ENCODE measurements at places on chromosomes 6 and 20.

DNA sequence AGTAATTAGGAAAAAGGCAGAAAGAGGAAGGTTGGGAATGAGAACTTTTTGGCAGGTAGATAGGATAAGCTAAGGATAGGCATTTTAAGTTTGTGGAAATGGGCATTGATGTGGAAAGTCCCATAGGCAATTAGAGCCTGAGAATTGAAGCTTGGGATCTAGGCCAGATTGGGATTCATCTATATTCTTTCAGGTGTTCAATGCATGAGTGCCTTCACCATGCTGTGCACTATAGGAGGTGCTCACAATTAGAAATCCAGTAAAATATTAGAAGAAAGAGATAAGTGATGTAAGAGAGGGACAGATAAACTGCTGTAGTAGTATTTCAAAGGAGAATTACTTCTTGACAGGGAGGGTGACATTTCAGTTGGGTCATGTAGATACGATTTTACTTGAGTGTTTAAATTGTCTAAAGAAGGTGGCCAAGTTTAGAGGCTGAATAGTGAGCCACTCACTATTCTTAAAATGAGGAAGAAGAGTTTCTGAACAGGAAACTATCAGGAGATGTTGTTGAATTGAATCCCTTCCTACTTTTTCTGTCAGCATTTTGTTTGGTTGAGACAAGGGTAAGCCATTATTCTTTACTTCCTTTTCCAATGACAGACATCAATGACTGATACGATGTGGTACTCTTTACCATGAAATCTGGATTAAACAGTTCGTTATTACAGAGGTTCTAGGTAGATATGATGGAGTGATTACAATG lies 31.0 kb upstream of the CTAGE9 start:
- no peak for DNase-seq

DNA sequence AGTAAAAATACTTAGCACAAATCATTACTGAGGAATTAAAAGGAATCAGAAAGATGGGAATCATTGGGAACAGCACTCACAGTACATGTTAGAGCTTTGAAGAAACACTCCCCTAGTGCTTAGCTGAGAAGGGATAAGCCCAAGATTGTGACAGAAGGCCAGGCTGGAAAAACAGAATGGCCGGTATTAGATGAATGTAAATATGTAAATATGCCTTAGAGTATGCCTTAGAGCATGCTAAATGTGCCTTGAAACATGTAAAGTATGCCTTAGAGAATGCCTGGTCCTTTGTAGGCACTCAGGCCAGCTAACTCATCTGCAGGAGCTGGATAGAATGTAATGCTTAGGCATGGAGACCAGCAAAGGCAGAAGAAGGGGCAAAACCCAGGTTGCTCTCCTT lies 10.6 kb upstream of the TENT5A start:
- no peak for DNase-seq

DNA sequence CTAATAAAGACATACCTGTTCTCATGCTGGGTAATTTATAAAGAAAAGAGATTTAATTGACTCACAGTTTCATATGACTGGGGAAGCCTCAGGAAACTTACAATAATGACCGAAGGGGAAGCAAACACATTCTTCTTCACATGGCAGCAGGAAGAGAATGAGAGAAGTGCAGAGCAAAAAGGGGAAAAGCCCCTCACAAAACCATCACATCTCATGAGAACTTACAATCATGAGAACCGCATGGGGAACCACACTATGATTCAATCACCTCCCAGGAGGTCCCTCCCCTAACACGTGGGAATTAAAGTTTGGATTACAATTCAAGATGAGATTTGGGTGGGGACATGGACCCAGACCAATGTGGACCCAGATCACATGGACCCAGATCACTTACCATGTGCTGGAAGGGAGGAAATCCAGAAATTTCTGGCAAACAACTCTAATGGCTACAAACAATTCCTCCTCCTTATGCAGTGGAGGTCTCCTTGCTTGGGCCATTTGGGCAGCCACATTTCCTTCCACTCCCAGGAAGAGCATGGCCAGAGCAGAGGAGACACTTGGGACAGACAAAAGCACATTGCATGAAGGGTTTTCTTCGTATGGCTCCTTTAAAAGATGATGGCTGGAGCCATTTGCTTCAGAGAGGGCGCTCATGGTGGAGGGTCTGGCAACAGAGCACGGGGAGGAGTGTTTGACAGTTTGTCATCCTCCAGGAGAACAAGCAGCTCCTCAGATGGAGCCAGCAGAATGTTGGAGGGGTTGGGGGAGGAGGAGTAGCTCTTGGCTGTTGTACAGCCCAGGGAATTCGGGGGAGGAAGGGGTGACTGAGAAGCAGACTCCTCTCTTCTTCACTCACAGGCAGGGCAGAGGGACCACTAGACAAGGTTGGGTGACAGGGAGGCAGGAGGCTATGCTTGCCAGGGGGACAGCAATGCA lies 30.4 kb downstream of the SERPINB9 start:
- DNase-seq: no peak

GRCh38 chr20:33926425-33926824 lies 67.3 kb upstream of the RALY start:
- no peak for DNase-seq

- no peak for DNase-seq
These were observed 23.4 kb downstream of the MGME1 start for GRCh38 chr20:17992224-17992637.

GRCh38 chr20:49028684-49029083 lies 17.4 kb upstream of the CSE1L start:
- no peak for DNase-seq

DNA sequence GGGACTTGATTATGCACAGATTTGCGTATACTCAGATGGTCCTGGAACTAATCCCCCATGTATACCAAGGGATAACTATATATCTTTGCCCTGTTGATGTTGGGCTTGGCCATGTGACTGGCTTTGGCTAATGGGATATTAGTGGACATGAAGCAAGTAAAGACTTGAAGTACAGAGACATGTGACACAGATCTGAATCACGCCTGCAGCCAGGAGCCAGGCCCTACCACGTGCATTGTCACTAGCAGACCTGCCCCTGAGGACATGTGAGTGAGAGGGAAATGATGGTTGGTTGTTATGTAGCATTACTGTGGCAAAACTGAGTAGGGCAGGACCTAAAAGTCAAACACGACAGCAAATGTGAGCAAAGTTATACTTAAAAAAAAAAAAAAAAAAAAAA lies 155.7 kb downstream of the AKAP7 start:
- no peak for DNase-seq

GRCh38 chr6:71376830-71377229 lies 88.2 kb downstream of the OGFRL1 start:
- no peak for DNase-seq

DNA sequence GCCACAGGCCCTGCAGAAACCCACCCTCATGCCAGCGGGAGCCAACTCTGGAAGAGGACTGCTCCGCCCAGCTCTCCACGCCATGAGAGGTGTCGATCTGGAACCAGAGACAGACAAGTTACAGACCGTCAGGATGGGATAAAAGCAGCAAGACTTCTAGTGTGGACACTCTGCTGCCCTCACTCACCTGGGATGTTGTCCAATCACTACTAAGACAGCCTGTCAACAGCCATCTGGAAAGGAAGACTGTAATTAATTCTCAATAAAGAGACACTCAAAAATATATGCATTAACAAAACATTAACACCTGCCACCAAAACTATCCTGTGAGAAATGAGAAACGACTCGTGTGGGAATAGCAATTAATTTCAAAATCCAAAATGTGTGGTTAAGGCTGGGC lies 28.3 kb downstream of the SLC2A4RG start:
- DNase-seq: no peak

GRCh38 chr6:33739571-33739970 lies 7.1 kb downstream of the IP6K3 start:
- DNase-seq: no peak

DNA sequence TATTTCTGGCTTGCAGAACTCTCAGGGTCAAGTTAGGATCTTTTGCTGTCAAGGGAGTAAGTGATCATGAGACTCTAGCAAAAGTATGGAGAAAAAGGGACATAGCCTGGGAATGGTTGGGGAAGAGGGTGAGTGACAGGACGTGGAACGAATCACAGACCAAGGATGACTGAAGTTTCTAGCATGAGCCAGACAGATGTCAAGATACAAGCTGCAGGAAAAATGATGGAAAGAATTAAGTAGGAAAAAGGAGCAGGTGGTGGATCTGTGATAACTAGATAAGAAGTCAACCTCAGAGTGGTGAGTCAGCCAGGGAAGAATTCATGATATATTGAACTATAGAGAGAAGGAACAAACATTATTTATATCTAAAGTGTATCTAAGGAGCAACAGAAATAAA lies 159.8 kb upstream of the SYNDIG1 start:
- no peak for DNase-seq

DNA sequence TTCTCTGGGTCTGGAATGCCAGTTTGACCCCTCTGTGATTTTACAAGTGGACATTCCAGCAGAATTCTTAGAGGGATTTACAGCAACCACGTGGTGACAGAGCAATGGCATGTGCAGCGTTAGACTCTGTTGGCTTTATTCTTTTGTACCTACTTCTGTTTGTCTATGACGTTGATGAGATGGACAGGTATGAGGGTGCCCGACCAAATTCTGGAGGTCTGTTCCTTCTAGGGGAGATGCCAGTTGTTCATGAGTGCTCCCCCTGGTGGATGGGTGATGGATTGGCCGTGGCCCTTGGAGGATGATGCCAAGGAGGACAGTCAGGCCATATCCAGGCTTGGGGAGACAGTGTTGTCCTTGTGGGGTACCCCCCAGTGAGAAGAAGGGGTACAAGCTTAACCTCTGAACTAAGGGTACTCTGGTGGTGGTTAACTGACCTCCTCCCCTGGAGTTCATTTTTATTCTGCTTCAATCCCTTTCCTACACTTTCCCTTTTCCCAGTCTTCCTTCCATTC lies 198.6 kb downstream of the DTNBP1 start:
- peak; percentile 65 for DNase-seq

DNA sequence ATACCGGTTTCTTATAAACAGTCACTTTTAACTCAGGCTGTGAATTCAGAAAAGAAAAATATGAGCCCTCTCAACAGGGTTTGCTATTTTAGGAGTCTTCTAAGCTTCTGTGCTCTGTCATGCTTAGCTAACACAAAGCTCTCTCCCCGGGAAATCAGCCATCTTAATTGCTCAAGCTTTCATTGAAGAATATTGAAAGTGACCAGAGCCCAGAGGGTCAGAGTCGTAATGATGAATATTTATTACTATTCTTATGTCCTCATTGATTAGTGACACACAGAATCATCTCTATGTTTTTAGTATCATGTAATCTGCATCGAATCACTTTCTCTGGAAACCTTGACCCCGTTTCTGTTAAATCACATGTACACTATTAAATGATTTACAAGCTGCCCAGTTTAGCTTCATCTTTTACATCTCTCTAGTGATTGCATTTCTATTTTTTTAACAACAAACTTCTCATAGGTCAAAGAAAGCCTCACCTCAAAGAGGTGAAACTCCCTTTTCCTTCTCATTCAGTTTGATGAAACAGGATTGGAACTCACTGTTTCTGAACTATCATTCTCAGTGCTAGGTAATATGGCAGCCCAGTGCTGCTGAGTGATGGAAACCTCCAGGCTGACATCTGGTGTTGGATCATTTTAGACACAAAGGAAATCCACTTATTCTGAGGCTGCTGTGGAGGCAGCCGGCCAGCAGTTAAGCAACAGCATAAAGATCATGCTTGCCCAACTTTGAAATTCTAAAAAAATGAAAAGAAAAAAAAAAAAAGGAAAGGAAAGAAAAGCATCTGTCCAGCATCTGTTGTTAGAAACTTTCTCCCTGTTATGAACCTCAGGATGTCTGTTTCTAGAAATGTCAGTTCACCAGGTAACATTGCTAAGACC lies 96.3 kb downstream of the RFPL4B start:
- DNase-seq: no peak

DNA sequence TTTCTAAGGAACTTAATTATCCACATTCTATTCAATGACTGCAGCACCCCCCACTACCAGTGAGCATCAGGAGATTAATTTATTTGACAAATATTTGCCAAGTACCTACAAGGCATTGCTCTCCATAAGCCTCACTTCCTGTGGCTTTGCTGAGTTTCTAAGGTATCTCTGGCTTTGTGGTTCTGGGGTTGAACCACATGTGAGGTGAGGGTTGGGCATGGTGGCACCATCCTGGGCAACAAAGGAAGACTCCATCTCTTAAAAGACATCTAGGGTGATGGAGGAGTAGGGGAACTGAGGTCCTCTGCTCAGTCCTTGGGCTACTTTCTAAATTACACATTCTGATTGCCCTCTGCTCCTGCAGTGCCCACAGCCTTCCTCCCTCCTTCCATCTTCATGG lies 25.5 kb upstream of the WFDC2 start:
- DNase-seq: peak; percentile 35

GRCh38 chr20:29744071-29744470 lies 1513.4 kb upstream of the DEFB115 start:
- DNase-seq: no peak

DNA sequence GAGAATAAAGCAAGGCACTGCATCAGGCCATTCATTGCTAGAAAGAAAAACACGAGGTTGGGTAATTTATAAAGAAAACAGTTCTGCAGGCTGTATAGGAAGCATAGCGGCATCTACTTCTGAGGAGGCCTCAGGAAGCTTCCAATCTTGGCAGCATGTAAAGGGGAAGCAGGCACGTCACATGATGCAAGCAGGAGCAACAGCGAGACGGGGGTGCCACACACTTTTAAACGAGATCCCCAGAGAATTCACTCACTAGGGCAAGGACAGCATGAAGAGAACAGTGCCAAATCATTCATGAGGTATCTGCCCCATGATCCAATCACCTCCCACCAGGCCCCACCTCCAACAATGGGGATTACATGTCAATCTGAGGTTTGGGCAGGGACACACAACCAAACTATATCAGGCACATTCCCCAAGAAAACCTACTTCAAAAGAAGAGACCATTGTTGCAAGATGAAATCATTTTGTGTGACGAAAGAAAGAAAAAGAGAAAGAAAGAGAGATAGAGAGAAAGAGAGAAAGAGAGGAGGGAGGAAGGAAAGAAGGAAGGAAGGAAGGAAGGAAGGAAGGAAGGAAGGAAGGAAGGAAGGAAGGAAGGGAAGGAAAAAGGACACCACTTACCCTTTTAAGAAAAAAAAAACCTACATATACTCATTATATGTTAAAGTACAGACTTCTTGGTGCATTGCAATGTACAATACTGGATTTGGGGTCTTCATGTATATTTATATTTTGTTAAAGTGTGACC lies 95.9 kb upstream of the PLEKHG1 start:
- no peak for DNase-seq

- no peak for DNase-seq
These were observed 60.4 kb upstream of the AKAP12 start for GRCh38 chr6:151179321-151179720.

GRCh38 chr20:45318948-45319347 lies 10.8 kb upstream of the MATN4 start:
- no peak for DNase-seq

DNA sequence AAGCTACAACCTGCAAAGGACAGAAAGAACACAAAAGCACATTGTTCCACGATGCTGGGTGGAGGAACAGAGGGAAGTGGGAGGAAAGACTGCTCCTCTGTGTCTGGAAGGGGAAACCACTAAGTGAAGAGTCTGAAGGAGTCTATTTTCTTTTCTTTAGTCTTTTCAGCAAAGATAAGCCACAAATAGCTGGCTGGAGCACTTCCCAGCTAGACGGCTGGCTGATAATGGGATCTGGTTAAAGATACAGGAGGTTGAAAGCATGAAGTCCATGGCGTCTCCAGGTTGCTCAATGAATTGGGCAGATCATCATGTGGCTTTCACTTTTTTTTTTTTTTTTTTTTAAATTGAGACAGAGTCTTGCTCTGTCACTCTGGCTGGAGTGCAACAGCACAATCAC lies 154.0 kb upstream of the KCNG1 start:
- no peak for DNase-seq
